Left cardiac atrium (tissue), 4 donors: ENCODE measurements at places on chromosomes 6 and 20. TPM values are rescaled to one million over a fixed set of nuclear protein-coding genes. Genes with fewer than 3 reads are reported as not detected.

DNA sequence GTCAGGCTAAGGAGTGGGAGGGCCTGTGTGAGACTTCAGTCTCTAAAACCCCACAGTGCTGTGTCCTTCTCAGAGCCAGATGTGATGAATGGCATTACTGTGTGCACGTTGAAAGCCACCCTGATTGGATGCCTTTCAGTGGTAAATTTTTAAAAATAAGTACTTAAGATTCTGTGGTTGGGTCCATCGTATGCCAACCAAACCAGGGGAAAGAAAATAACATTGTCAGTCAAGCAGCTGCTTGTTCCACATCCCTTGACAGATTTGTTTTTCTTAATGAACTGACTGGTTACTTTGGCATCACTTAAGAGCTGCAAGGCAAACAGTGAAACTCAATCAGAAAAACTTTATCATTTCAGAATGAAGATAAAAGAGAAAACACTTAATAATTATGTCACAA is 334.0 kb upstream of the NT5E start:
- DNase-seq: no peak

- DNase-seq: no peak
Measured at GRCh38 chr20:45959126-45959525, 12.9 kb downstream of the ZNF335 start.

DNA sequence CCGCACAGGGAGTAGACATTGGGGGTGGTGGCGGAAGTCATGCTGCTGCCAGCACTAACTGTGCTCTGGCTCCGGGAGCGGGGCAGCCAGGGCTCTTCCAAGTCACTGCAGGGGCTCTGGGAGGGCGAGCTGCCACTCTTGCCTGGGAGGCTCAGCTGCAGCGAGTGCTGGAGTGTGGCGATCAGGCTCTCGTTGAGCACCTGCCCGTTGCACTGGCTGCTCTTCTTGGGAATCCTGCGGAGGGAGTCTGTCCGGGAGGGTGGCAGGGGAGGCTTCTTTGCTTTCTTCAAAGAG is 28.0 kb downstream of the HEBP2 start:
- DNase-seq: no peak

GRCh38 chr6:3137057-3137777 is 18.7 kb downstream of the BPHL start:
- DNase-seq: no peak

Gene MICB
- total RNA-seq: 2.2 TPM

Gene SNX21
- total RNA-seq: 30.2 TPM
